Activated CD8-positive, alpha-beta memory T cell treated with anti-CD3 and anti-CD28 coated beads for 1 hour (primary cell): ENCODE measurements at places on chromosomes 7 and 10.

- DNase-seq: no peak
Observed at GRCh38 chr7:5423976-5424748, 528 bp upstream of the TNRC18 start.

GRCh38 chr10:15155978-15156656, 12.4 kb downstream of the NMT2 start:
- DNase-seq: no peak

DNA sequence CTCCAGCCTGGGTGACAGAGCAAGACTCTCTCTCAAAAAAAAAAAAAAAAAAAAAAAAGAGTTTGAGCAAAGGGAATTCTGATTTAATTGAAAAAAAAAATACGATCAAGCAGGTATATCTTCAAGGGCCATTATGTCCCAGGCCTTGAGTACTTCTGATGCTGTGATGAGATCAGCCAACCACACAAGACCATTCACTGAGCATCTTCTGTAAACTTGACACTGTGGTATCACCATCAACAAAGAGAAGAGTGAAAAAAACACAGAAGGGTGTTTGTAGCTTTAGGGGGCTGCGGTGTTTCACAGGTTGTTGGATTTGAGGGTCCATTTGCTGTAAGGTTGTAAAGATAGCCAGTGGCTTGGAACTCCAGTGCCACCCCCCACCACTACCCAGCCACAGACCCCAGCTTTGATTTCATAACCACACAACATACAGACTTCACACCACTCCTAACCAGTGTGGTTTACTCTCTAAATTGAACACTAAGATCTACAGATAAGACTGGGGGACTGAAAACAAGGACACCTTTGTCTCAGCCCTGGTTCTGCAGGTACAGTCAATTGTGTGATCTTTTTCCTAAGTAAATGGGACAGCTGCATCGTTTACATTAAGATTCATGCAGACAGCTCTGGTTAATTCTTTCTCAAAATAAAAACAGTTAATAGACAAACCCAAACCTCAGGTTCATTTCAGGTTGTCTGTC, 66.4 kb downstream of the CDC123 start:
- DNase-seq: no peak

- no peak for DNase-seq
Observed at GRCh38 chr10:86220626-86221025, 146.0 kb downstream of the GRID1 start.

GRCh38 chr10:76394707-76395042, 963.3 kb downstream of the LRMDA start:
- no peak for DNase-seq

DNA sequence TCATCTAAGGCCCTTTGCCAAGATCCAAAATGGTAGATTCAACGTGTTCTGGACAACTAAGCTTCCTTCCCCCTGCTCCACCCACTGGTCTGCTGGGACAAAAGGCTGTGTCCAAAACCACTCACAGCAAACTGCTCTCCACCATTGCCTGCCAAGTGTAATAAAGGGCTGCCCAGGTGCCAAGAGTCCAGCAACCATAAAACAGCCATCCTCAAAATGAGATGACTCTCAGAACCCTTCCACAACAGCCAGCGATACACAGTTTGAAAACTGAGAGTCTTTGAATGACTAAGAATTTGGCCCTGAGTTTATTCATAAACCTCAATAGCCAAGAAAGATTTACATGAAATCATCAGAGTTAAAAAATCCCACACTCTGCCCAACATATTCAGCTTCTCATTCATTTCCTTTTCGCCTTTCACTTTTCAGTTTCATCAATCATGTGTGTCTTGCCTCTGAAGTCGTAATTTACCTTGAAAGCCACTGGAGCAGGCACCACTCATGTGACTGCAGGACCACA, 658.1 kb upstream of the MGMT start:
- no peak for DNase-seq

- no peak for DNase-seq
Observed at GRCh38 chr10:78972160-78972946, 96.4 kb upstream of the ZMIZ1 start.

DNA sequence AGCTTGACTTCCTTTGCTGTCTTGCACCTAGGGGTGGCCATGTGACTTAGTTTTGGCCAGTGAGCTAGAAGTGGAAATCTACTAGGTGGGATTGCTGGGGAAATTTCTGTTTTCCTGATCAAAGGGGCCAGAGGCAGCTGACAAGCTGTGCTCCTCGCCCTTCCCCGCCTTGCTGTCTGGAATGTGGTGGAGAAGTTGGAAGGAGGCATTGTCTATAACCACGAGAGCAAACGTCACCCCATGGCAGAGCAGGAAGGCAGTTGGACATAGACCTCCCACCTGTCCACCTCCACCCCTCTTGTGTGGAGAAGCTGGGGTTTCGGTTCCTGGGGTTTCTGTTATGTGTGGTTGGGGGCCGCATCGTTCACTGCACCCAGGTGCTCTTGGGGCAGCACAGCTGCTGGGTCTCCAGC, 7.3 kb downstream of the SFRP5 start:
- DNase-seq: no peak

DNA sequence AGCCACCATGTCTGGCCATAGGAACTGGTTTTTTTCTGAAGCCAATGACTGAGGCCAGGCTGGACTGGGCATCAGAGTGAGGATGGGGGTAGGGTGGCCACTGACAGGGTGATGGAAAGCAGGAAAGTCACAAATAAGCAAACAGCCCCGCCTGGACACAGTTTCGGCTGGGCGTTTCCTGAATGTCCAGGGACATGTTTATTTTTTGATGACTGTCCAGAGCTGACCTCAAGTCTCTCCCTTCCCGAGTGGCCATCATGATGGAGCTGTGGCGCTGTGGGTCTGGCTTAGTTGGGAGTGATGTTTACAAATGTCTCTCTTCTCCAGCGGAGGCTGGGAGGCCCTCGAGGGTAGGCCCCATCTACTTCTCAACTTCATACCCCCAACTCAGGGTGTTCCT, 37.1 kb upstream of the COMTD1 start:
- no peak for DNase-seq

- DNase-seq: no peak
Observed at GRCh38 chr7:41205600-41205999, 497.3 kb downstream of the INHBA start.

DNA sequence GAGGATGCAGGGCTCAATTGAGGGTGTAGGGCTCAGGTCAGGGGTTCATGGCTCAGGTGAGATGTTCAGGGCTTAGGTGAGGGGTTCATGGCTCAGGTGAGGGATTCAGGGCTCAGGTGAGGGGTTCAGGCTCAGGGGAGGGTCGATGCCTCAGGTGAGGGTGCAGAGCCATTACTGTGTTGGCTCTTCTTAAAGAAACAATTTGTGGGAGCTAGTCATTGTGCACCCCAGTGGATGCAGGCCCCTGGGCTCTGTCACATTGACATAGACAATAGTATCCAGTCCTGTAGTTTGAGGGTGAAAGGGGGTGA, 86.7 kb downstream of the ADCY1 start:
- no peak for DNase-seq

DNA sequence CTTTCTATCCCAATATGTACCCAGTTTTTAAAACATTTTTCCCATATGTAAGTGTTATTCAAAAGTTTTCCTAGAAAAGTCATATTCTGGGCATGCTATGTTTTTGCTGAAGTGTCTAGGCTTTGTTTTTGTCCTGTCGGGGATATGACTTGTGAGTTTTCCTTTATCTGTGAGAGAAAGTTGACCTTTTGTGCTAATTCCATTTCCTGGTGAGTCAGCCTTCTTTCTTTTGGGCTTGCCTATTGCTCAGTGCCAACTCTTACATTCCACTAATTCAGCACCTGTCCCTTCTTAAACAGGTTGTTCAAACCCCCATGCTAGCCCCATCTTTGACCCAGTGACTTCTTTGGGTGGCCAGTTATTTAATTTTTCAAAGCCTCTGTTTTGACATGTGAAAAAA, 146.2 kb downstream of the AHR start:
- DNase-seq: no peak

DNA sequence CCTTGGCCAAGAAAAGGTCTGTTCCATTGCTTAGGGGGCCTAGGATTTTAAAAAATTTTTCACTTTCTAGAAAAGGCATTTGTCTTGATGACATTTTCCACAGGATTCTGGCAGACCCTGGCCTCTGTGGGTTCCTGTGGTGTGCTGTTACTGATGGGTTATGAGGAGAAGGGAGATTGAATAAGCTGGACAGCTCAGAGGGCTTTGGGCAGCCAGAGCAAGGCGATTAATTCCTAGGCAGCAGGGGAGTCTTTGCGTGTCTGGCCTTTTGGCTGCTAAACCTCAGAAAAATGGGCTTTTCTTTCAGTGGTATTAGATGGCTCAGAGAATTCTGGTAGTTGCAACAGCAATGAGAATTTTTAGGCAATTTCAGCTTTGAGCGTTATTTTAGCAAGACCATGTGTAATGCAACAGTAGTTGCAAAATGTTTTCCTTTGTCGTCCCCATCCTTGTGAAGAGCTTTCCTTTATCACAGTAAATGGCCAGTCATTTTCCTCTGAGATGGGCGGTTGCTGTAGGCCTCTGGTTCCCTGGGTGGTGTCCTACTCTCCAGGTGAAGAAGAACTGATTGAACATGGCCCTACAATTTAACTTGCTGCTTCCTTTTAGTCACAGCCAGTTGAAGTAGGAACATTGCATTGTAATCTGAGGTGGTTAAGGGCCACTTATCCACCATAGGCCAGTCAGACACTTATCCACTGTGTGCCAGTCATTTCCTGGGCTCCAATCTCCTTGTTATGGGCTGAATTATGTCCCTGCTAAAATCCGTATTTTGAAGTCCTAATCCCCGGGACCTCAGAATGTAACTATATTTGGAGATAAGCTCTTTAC, 43.2 kb downstream of the SH2D4B start:
- no peak for DNase-seq

DNA sequence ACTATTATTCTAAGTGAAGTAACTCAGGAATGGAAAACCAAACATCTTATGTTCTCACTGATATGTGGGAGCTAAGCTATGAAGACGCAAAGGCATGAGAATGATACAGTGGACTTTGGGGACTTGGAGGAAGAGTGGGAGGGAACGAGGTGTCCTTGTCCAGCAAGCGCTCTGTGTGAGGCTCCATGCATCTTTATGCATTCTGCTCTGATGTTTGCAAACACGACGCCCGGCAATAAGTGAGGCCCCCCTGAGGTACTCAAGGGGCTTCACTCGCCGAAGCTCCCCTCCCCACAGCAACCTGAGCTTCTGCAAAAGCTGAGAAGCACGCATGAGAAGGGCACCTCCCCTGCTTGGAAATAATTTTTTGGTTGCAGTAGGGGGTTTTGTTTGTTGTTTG, 103.3 kb downstream of the LHPP start:
- no peak for DNase-seq

DNA sequence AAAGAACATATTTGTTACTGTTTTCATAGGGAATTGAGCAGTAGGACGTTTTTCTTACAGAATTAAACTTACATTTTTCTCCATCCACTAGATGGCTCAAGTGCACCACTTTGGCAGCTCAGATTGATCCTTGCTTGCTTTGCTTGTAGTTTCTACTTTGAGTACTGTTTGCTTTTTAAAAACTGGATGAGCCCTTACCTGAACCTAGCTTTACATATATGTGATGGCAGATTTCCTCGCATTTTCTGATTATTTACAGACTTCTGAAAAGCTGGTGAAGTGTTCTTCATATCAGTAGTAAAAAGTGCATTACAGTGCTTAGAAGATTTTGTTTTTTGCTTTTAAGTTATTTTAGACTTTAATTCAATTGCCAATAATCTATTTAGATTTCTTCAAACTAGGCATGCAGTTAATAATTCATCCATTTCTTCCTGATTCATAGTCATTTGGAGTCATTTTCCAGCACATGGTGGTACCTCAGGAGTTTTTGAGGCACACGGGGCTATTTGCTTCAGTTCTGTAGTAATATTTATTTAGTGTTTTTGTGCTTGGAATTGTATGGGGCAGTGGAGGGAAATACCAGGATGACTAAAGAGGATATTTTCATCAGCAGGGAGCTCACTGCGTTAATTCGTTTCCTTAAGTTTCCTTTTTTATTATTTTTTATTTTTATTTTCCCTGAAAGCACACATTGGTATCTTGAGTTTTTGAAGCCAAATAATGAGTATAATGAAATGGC, 57.3 kb downstream of the MAPK8 start:
- no peak for DNase-seq

GRCh38 chr10:28304032-28304571, 1.2 kb upstream of the MPP7 start:
- DNase-seq: no peak

DNA sequence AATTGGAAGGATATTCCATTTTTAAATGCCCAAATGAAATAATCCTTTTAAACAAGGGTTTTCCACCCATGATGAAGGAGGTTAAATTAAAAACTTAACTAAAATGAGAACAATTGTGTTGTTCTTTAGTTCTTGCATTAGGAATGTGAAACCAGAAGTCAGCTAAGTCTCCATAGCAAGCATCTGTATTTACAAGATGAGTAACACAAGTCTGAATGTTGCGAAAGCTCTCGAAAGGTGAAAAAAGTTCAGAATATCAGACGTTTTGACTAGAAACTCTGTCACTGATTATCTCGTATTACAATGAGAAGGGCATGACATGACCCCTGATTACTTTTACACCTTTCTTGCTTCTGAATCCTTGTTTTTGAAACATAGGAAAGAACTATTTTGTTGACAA, 149.6 kb downstream of the BICC1 start:
- no peak for DNase-seq

GRCh38 chr7:3439333-3440030, 138.4 kb downstream of the SDK1 start:
- DNase-seq: no peak

DNA sequence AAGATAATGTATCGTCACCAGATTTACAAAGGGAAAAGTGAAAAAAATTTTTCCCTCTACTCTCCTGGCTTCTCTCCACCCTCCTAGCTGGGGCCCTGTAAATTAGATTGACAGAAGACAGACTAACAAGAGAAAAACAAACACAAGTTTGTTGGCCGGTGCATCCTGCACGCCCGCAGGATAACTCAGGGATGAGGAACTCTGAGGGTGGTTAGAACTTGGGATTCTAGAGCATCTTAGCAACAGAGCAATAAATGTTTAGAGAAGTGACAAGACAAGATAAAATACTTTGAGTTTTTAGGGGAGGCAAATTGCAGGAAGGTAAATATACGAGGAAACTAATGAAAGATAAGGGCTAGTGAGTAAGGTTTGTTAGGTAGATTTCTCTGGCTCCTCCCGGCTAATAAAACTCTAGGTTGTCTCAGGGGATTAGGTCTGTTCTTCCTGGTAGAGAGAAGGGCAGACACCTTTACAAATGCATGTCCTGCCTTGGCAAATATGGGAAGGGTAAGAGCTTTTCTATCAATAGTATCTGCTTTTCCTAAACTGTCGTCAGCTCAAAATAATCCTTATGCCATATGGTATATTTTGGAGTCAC, 4.3 kb upstream of the UCN3 start:
- DNase-seq: no peak

DNA sequence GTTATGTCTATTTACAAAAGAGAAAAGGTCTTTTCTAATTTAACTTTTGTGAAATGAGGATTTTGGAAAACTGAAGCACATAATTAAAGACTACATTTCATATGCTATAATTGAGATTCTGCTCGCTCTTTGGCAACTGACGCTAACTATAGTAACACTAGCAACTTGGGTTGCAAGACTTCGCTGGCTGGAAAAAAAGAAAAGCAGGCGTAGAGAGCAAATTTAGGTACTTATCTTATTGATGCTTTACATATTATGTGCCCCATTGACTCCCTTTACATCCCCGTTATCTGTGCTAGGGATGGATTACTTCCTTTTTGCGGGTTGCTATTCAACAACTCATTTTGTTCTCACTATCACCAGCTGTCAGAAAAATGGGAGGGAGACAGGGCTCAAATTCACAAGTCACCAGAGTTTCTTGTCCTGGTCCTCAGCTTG, 10.5 kb downstream of the SEMA3C start:
- DNase-seq: no peak

- DNase-seq: no peak
Observed at GRCh38 chr7:137953665-137954470, 48.0 kb downstream of the CREB3L2 start.

GRCh38 chr10:22479419-22479818, 134.1 kb downstream of the SPAG6 start:
- DNase-seq: no peak
